ENCODE measurements at places on chromosomes 11 and 22.

DNA sequence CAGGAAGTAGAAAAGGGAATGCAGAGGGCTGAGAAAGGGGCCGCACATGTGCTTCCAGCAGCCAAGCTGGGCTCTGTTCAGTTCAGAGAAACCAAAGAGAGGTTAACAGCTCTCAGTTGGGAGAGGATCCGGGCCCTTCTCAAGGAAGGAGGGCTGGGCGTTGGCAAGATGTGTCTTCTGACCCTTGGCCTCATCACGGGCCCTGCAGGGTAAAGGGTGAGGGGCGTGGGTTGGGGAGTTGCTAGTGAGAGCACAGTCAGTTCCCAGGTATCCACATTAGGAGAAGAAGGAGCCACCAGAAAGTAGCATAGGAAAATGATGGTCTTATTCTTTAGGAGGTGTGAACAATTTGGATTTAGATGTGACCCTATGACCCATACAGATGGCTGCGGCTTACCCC, 73.0 kb downstream of the OSBP2 start:
- DNase-seq, result no peak

- DNase-seq, result no peak
Observed at GRCh38 chr22:47180796-47181195, 418.3 kb downstream of the TBC1D22A start.

GRCh38 chr11:2540223-2540991, 95.6 kb downstream of the KCNQ1 start:
- no peak for DNase-seq

GRCh38 chr11:30257058-30257457, 26.2 kb downstream of the FSHB start:
- DNase-seq, result no peak

GRCh38 chr11:46642627-46643335, 25.4 kb downstream of the ATG13 start:
- no peak for DNase-seq

DNA sequence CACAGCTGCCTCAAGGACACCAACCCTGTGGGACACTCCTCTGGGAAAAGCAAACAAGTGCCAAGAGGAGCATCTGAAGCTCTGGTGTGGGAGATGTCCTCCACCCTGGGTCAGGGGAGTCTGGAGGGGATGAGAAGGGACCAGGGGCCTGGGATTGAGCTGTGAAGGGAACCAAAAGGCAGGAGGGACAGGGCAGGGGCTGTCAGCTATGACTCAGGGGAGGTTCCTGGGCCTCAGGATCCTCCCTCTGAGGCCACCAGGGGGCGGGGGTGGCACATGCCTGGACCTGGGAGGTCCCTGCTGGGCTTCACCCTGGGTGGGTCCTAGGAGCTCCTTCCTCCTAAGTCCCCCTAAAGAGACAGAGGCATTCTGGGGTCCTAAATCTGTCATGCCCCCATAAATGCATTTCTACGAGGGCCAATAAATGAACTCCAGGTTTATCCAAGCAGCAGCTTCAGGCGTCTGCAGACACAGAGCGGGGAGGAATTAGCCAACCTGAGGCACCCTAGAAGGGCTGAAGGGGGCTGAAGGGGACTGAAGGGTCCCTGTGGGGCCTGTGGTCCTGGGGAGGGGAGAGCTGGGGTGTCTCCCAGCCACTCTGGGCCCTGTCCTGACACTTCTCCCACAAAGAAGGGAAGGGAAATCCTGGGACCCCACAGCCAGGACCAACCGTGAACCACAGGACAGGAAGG, 31.9 kb upstream of the IGLL5 start:
- DNase-seq, result no peak

- no peak for DNase-seq
Observed at GRCh38 chr11:116687458-116688201, 85.2 kb downstream of the BUD13 start.

DNA sequence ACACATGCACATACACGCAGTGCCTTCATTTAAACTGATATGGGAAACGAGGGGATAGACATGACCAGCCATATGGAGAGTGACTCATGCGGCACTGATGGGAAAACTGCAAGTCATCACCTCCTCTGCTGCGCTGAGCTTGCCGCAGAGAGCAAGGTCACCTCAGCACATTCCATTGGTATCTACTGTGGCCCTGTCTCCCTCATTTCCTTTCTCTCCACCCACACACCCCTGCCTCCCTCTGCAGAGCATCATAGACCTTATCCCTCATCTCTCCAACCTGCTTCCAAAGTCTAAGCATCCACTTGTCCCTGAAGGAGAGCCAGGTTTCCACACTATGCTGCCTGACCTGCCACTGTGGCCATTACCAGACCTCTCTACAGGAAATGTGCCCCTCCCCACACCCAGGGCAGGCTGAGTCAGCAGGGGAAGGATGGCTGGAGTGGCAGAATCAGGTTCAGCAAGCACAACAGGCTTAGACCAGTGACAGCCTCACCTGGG, 116.9 kb upstream of the SNX19 start:
- DNase-seq, result peak; percentile 74

DNA sequence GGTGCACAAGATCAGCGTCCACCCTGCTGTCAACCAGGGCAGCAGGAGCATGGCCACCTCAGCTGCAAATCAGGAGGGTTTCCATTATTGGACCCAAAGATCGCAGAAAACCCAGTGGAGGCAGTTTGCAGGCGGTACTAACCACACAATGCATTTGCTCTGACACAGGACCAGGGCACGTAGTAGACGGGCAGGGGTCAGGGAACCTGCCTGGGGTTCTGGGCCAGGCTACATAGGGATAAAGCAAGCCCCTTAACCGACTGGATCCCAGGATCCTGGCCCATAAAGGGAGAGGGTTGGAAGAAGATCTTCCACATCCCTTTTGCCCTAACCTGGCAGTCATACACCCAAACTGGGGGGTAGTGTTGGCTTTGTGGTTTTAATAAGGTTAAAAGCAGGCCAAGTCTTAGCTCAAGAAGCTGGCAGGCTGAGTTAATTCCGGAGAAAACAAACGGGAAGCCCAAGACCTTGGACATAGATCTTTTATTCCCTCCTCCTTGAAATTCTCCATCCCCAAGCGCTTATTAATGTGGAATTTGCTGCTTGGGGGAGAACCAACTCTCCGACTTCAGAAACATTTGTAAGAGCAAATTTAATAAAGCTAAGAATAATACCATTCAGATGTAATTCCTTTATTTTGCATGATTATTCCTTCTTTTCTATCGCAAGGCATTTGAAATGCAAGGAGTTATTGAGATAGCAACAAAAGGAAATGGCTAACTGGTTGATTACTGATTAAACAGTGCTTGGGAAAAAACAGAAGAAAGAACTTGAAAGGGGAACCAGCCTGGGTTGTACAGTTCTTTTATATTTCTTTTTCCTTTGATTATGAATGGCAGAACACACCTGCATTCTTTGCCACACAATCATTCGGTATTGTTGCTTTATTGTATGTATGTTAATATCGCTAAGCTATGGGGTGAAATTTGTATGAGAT, 6.3 kb upstream of the ARHGAP8 start:
- DNase-seq, result no peak

GRCh38 chr11:70578831-70579230, 180.5 kb downstream of the CTTN start:
- no peak for DNase-seq

GRCh38 chr11:534396-535209, 773 bp downstream of the HRAS start:
- DNase-seq, result peak; percentile 88
